ENCODE measurements at places on chromosomes 3 and 15.

DNA sequence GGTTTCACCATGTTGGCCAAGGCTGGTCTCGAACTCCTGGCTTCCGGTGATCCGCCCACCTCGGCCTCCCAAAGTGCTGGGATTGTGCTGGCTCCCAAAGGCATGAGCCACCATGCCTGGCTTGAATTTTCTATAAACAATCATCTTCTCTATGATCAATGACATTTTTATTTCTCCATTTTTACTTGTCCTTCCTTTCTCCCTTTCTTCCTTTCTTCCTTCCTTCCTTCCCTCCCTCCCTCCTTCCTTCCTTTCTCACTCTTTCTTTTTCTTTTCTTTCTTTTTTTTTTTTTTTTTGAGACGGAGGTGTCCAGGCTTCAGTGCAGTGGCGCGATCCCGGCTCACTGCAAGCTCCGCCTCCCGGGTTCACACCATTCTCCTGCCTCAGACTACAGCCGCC, 8.6 kb upstream of the KPNA1 start:
- no peak for DNase-seq

DNA sequence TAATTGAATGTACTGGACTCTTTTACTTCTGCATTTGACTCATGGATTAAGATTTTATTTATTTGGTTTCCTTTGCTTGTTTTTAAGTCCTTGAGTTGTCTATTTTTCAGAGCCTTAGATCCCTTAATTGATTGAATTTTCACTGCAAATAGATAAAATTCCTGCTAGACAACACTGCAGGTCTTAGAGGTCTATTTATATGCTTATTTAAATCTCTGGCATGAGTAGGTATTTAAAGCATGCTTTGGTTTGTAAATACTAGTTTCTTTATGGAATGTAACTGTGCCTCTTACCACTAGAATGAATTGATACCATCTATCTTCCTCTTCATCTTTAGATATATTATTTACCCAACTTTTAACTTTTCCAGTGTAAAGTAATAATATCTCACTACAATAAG, 20.0 kb downstream of the PLSCR5 start:
- DNase-seq = no peak

DNA sequence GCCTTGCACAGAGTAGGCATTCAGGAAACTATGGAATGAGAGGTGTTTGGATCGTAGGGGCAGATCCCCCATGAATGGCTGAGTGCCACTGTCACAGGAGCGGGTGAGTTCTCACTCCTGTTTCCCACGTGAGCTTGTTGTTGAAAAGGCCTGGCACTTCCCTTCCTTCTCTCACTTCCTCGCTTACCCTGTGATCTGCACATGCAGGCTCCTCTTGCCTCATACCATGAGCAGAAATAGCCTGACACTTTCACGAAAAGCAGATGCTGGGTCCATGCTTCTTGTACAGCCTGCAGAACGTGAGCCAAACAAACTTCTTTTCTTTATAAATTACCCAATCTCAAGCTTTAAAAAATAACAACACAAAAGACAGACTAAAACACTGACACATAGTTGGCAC, 55.4 kb downstream of the AGBL1 start:
- no peak for DNase-seq

DNA sequence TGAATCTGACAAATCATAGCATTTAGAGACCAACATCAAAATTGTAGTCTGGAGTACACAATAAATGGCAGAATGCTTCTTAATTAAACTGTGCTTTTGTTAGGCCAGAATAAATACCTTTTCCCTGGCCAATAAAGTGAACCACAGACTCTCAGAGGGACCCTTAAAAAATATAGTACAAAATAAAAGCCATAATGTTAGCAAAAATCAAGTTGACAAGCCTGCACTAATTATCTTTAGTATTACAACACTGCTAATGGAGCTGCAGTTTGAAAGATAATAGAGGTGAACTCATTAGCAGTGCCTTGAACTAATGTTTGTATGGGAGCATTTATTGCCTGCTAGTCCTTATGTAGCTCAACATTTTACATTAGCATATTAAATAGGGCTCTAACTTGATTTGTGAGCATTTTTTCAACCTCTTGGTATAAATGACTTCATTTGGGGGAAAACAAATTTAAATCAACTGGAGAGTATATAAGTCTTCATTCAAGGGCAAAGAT, 801.3 kb downstream of the EPHA3 start:
- DNase-seq = no peak

DNA sequence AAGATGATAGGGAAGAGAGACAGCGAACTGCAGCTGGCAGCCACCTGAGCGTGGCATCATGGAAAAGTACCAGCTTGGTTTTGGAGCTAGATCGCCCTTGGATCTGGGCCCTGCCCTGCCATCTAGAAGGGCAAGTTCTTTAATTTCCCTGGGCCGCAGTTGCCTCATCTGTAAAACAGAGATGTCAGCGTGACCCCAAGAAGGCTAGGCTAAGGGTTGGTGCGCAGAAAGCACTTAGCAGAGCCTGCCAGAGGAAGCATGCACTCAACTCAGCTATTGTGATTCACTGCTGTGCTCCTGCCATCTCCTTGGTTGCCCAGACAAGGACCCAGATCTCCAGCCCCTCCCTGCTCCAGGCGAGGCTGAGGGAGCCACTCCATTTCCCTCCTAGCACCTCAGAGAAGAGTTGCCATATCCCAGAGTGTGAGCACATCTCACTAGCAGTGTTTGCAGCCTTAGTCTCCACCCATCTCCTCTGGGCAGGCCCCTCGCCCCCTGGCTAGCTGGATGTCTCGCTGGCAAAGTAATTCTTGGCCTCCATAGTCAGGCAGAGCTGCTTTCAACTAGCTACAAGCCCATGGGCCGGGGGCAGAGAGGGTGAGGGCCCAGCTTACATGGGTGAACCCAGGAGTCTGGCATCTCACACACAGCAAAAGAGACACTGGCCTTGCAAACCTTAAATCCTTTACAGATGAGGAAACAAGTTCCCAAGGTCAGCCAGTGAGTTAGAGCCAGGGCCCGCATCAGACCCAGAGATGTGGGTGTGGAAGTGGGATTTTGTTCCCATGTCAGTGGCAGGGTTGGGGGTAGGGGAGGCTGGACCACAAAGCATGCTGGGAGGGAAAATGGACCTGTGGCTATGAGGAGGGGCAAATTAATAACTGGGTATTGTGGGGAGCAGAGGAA, 280.7 kb upstream of the TLE3 start:
- DNase-seq = no peak

GRCh38 chr3:152269831-152270734, 1.4 kb downstream of the MBNL1 start:
- no peak for DNase-seq

DNA sequence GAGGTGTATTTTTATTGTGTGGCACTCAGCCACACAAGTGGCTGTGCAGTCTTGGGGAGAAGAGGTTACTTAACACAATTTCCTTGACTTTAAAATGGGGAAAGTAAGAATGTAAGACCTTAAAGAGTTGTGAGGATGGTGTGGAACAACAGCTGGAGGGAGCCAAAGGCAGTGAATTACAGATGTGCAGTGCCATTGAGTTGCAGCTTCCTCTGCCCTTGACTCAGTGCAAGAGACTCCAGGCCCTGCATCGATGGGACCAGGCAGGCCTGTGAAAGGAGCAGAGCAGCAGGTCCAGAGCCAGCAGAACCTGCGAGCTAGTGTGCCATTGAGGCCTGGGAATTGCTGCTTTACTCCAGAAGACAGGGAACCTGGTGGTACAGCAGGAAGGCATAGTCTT, 27.2 kb downstream of the EEFSEC start:
- no peak for DNase-seq

GRCh38 chr3:89144080-89144479, 36.7 kb downstream of the EPHA3 start:
- no peak for DNase-seq

DNA sequence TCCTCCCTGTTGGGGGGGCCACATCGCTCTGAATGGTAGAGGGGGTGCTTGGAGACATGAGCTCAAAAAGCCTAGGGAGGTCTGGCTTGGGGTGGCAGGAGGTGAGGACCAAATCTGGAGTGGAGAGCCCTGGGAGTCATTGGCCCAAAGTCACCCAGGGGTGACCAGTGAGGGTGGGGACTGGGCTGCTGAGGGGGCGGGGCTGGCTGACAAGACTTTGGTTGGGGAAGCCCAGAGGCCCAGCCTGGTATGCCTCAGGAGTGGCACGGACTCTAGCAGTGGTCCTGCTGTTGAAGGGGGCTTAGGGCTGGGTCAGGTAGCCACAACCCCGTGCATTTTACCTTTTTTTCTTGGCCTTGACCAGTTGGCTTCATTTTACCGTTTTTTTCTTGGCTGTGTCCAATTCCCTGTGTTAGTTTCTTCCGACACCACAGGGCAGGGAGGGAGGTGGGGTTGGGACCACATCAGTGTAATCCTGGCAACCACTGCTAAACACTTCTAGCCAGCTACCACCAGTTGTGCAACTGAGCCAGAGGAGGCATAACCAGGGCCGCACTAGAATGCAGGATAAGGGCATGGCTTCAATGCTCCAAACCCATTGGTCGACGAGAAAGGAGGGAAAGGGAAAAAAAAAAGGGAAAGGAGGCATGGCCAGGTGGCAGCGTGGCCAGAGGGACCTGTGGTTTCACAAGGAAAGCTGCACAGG, 105.3 kb upstream of the C2CD4B start:
- no peak for DNase-seq

DNA sequence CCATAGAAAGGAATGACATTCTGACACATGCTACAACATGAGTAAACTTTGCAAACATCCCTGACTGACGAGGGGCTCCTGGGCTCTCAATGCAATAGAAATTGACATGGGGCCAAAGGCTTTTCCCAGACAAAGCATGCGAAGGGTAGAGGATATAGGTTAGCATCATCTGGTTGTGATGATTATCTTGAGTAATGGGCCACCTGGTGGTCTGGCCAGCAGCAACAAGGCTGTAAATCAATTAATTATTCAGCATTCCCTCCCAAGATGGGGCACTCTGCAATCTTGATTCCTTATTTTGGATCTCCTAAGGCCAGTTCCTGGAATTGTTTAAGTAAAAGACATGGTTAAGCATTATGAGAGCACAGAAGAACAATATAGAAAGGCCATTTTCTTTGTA, 99.2 kb downstream of the AGBL1 start:
- no peak for DNase-seq

GRCh38 chr15:59166601-59167265, 39.9 kb upstream of the LDHAL6B start:
- DNase-seq = no peak

GRCh38 chr3:159761848-159762635, 226.6 kb upstream of the IL12A start:
- no peak for DNase-seq

- DNase-seq = no peak
Observed at GRCh38 chr3:73148682-73149081, 87.2 kb downstream of the EBLN2 start.

- DNase-seq = no peak
Observed at GRCh38 chr3:17510265-17510664, 232.2 kb downstream of the TBC1D5 start.

GRCh38 chr3:82259994-82260393, 498.5 kb upstream of the GBE1 start:
- no peak for DNase-seq

DNA sequence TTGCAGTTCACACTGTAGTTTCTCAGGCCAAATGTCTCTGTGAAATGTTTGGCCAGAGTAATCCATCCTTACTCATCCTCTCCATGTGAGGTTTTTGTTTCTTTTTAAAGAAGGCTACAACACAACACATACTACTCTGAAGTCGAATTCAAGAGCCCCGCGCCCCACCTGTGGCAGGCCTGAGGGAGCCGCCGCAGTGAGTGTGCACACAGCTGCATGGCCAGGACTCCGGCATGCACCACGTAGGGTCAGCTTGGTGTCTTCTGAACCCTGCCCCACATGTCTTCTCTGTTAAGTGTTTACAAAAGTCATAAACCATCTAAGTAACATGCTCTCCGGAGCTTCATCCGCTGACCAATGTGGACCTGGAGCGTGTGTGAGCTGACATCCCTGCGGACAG, 58.7 kb downstream of the PGPEP1L start:
- DNase-seq = no peak

GRCh38 chr3:44958386-44958785, 17.6 kb downstream of the ZDHHC3 start:
- DNase-seq = no peak

- no peak for DNase-seq
Observed at GRCh38 chr3:106942051-106942450, 435.2 kb upstream of the CCDC54 start.

- no peak for DNase-seq
Observed at GRCh38 chr3:195583831-195584542, at the start of gene APOD. Gene APOD (minus strand): TSS chr3:195583940. CDS start chr3:195579461, 4,479 bp downstream.

DNA sequence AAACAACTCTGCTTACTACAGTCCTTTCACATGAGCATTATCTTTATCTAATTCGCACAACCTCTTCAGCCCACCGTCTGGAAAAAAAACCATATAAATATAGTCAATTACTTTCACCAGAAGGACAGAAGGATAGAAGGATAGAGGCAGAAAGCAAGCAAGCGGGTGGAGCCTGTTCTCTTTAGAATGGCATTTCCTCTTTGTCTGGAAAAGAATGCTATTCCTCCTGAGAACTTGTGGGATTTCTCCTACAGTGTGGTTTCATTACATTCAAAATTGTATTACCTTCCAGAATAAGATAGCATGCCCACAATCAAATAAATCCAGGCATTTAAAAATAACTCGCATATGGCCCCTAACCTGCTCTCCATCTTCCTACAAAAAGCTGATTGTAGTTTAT, 23.1 kb downstream of the SLC30A4 start:
- peak; percentile 17 for DNase-seq

GRCh38 chr15:66730168-66731021, 28.4 kb downstream of the SMAD6 start:
- no peak for DNase-seq

DNA sequence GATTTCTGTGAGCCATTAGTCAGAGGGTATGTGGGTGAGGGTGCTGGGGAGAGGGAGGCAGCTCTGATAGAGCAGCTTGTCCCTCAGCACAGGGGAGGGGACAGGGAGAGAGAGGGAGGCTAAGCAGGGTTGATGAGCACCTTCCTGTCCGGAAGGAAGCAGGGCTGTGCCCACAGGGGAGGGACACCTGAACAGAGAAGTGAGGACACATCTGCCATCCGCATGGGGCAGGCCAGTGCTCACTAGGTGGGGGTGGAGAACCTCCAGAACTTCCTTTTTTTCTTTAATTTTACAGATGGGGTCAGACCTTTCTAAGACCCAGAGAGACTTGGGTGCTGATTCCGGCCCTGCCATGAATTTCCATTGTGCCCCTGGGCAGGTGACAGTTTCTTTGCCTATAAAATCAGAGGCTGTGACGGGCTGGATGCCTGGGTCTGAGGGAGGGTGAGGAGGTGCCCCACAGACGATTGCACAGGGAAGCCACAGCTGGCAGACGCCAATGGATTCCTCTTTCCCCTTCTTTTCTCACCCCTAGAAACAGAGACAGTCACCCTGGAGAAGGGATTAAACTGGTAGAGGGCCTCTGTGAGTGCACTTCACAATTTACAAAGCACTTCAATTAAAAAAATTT, 4.1 kb upstream of the TGM5 start:
- DNase-seq = no peak
